ENCODE measurements at places on chromosomes 2 and 18.

DNA sequence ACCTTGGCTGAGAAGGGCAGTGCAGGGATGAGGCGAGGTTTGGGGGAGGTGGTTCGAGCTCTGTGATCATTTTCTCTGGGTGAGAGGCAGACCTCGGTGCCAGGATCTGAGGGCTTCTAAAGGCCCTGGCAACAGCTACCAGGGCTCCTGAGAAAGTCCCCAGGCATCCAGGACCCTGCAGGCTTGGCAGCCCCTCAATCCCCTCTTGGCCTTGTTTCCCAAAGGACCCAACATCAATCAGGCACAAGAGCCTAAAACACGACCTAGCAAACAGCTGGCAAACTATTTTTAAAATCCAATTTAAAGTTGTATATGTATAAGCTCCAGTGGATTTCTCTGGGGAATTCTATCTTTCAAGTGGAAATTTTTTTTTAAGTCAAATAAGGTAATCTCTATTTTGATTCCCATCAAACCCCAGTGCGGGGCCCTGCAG is 15.0 kb upstream of the MAT2A start:
- DNase-seq, result no peak

DNA sequence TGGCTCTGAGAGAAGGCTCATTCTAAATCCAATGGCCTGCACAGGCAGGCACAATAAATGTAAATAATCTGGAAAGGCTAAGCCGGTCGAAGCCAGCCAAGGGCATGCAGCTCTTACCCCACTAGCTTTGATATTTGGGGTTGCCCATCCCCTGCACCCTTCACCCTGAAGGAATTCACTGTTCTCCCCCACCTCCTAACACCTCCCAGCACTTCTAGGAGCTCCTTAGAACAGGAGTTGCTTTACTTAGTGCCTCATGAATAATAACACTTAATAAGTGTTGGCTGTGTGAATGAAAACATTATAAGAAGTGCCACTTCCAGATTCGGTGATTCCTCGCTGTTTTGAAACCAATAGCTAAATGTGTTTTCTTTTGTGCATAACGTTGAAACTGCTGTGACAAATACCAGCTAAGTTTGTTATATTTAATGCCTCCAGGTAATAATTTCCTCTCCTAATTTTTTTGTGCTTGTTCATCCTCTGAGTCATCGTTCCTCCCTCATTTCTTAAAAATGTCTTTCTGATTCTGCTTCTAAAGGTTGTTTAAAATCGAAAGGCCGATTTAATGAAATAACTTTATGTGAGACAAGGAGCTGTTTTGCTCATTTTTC is 458.8 kb downstream of the METTL4 start:
- DNase-seq, result no peak

- DNase-seq, result no peak
Measured at GRCh38 chr18:78801011-78801410, 178.6 kb upstream of the SALL3 start.

DNA sequence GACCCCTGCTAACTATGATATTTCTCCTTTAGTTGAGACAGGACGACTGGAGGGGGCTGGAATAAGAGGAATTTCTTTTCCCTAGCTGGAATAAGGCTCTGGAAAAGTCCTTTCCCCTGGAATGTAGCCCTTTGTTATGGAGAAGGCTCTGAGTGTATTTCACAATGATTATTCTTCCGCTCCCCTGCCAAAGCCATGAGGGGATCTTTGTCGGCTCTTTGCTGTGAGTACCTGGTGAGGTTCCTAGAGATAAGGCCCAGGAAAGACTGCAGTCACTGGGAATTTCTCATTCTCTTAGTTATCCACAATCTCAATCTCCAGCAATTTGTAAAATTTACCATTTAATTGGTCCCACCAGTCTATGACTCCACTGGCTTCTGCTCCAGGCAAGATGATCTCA is 340.2 kb upstream of the HNRNPA3 start:
- DNase-seq, result no peak

DNA sequence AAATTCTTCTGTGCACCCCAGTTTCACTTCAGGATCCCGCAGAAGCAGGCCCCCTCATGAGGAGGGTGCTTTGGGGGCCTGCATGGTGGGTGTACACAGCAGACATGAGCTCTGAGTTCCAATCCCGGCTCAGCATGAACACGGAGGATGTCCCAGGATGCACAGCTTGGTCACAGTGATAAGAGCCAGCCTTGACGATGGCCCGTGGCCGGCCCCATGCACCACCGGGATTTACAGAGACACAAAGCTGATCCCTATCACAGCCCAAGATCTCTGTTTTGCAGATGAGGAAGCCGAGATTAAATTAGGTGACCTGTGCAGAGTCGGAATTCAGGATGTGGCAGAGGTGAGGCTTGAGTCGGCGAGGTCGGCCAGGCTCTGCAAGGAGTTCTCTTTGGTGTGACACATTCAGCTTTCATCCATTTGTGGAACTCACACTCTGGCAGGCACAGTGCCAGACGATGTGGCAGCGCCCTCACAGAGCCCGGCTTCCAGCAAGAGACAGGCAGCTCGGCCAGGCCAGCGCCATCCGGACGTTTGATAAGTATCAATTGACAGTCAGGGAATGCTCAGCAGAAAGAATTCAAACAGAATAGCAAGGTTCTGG is 456.3 kb upstream of the MYT1L start:
- no peak for DNase-seq

- DNase-seq, result no peak
Measured at GRCh38 chr2:29209551-29209950, 94.3 kb downstream of the CLIP4 start.

DNA sequence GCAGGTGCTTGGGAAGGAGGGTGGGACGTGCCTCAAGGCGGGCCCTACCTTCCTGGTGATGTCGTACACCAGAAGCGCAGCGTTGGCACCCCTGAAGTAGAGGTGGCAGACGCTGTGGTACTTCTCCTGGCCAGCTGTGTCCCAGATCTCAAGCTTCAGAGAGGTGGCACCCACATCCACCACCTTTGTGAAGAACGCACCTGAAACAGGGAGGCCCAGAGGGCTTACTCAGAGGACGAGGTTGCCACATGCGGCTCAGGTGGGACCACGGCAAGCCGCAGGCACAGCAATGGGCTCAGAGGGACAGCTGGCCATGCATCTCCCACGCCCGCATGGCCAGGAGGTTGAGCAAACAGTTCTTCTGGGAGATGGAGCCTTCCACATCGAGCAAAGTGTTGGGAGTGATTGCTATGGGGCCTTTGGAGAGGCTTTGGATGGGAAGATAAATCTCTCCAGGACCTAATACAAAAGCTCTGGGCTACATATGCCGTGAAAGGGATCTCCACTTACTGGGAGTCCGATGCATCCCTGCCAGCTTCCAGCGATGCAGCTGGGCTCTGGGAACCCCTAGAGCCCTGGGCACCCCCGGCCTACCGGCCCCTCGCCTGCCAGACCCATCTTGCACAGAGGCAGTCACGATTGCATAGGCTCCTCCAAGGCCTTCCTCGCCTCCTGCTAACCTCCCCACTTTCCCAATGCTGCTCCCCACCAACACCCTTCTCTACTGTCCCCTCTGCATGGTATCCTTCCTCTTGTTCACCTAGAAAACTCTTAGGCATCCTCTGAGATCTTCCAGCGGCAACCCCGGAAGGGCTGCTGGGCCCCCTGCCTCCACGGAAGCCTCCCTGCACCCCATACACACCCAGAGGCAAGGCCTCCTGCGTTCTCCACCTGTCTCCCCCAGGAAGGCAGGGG is 11.8 kb downstream of the PRLH start:
- DNase-seq, result no peak

- DNase-seq, result no peak
Measured at GRCh38 chr2:127193967-127194280, 26.2 kb downstream of the CYP27C1 start.

DNA sequence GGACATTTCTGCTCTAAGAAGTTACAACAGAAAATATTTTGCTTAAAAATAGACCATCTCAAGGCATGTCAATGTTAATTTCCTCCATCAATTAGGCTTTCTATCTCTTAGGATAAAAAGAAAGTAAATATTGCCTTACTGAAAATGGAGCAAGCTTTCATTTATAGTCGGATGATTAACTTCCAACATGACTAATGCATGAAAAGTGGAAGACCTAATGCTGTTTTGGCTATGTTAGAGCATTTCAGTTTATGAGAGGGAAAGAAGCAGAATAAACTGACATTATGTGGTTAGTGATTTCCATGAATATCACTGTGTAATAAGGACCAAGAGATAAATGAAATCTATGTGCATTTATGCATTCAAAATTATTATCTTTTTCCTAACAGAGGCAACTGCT is 475.2 kb upstream of the UBE2E3 start:
- no peak for DNase-seq

GRCh38 chr2:1546023-1546591 is 132.8 kb downstream of the TPO start:
- peak; percentile 64 for DNase-seq

GRCh38 chr2:161107265-161107664 is 53.0 kb upstream of the TANK start:
- no peak for DNase-seq

DNA sequence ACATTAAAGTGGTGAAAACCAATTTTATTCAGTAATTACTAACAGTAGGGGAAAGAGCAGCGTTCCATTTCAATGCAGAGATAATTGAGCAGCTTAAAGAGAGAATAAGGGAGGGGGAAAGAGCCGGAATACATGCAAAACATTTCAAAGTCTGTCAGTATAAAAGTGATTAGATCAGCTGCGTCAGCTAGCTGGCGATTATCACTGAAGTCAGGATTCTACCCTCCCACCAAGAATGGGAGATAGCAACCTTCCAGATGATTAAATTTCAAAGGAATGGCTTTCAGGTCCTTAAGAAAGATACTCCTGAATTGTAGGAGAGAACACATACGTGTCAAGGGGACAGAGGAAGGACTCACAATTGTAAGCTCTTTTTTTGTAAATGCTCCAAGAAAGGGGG is 2.7 kb upstream of the ZC3H6 start:
- DNase-seq, result no peak

GRCh38 chr18:50560681-50561629 is 1.1 kb downstream of the MAPK4 start:
- no peak for DNase-seq

- DNase-seq, result no peak
Measured at GRCh38 chr2:240363746-240364581, 71.5 kb upstream of the GPC1 start.

DNA sequence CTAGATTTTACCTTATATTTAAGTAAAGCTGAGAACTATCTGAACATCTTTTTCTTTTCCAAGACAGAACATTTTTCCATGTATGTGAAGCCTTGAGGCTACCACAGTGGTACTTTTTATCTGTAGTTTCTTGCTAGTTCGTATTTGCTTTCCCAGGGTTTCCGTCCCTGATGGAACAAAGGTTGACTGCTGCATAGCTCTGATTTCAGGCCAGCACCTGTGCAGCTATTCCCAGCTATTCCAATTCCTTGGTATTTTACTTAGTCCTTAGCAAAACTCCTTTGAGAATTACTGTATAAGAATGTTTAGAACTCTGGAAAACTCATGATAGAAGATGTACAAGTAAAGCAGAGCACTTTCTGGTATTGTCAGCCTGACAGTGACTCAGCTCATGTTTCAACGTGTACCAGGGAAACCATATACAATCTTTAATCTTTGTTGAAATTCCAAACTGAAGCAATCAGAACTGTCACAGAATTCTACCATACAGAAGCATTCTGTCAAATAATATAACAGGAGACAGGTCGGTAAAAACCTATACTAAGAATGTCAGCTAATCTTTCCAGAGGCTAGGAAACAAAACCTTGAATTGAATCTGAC is 162.2 kb downstream of the PKP4 start:
- DNase-seq, result no peak

GRCh38 chr18:30175061-30175574 is 867.4 kb downstream of the DSC3 start:
- DNase-seq, result no peak

- DNase-seq, result no peak
Measured at GRCh38 chr18:79523206-79523735, 127.5 kb downstream of the NFATC1 start.

DNA sequence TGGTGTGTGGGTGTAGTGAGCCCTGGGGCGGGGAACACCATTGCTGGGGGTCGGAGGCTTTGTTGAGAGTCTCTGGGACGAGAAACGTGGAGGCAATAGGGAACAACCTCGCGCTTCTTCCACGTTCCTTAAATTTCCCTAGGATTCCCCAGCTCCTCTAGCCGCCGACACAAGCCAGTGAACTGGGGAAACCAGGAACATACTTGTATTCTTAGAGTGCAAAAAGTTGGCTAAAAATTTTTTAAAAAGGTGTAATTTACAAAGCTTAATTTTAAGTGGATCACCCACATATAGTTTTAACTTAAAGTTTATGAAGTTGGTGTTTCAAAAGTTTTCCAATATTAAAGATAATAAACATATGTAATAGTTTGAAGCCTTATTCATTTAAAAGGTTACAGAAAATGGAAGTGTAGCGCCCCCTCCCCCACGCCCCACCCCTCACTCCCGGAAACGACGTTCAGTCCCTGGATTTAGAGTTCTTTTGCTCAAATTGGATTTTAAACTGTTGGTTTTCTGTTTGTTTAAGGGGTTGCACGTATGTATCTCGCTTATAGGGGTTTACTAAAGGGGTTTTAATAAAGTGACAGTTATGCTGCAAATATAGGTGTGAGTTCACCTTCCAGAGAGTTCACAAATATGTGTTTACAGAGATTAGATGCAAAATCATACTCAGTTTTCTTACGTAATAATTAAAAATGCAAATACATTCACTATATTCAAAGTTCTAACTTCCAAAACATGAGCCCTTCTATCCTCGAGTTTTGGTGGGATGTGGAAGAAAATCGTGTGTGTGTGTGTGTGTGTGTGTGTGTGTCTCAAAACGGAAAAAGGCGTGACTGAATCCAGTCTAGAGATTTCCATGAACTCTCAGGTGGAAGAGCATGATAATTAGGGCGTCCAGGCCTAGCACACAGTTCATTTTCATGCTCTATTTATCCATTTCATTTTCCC is 872 bp downstream of the DSG2 start:
- DNase-seq, result no peak

- no peak for DNase-seq
Measured at GRCh38 chr18:77668219-77668618, 418.6 kb downstream of the GALR1 start.

GRCh38 chr18:23992089-23992940 is 22.2 kb upstream of the TTC39C start:
- DNase-seq, result peak; percentile 38

GRCh38 chr2:43088143-43089073 is 138.0 kb downstream of the ZFP36L2 start:
- DNase-seq, result no peak

GRCh38 chr2:142870526-142870925 is 6.9 kb upstream of the KYNU start:
- DNase-seq, result no peak

GRCh38 chr2:15672961-15673918 is 81.6 kb downstream of the DDX1 start:
- DNase-seq, result no peak

DNA sequence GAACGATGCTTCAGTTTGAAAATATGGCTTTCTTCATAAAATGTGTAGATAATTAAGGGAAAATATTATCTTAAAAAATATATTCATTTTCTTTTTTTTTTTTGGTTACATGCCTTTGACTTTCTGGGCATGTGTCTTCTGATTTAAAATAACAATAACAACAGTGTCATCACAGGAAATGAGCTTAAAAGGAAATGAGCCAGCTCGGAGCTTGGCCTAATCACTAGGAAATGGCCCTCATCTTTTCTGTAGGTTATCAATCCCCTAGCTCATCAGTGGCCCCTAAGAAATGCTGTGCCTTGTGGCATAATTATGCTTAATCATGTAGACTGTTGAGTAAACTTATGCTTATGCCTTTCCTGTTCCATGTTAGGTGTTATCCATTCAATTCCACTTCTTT is 141.8 kb upstream of the FHL2 start:
- DNase-seq, result no peak
